Daoy (cell line): ENCODE measurements at places on chromosomes 16 and 17.

DNA sequence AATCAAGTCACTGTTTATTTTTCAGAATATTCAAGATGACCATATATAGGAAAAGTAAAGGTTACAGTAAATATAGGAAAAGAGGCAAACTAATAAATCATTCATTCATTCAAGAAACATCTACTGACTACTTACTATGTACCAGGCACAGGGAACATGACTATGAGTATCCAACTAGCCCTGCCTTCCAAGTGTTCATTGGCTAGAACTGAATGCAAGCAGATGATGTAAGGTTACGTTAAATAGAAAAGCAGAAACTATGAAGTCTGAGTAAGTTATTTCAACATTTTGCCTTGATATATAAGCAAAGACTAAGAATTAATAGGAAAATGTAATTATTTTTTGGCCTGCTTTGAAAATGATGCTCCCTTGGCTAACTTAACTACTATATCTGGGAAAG, 36.7 kb downstream of the SPAG9 start:
- DNase-seq = no peak

GRCh38 chr17:80446645-80447405, 29.6 kb downstream of the NPTX1 start:
- DNase-seq = no peak

- no peak for DNase-seq
These were observed 14.3 kb upstream of the NAGLU start for GRCh38 chr17:42521666-42522262.

- DNase-seq = peak; percentile 16
These were observed 50.8 kb downstream of the TBC1D26 start for GRCh38 chr17:15782866-15783265.

- no peak for DNase-seq
These were observed 9.5 kb upstream of the B4GALNT2 start for GRCh38 chr17:49123061-49123460.

- DNase-seq = no peak
These were observed 8.5 kb upstream of the SIAH1 start for GRCh38 chr16:48393485-48394354.

- no peak for DNase-seq
These were observed 120.2 kb downstream of the KIF2B start for GRCh38 chr17:53942898-53943297.
